ENCODE measurements at places on chromosomes 3 and 15.

GRCh38 chr15:40832903-40833302 is 4.4 kb upstream of the PPP1R14D start:
- DNase-seq: no peak

DNA sequence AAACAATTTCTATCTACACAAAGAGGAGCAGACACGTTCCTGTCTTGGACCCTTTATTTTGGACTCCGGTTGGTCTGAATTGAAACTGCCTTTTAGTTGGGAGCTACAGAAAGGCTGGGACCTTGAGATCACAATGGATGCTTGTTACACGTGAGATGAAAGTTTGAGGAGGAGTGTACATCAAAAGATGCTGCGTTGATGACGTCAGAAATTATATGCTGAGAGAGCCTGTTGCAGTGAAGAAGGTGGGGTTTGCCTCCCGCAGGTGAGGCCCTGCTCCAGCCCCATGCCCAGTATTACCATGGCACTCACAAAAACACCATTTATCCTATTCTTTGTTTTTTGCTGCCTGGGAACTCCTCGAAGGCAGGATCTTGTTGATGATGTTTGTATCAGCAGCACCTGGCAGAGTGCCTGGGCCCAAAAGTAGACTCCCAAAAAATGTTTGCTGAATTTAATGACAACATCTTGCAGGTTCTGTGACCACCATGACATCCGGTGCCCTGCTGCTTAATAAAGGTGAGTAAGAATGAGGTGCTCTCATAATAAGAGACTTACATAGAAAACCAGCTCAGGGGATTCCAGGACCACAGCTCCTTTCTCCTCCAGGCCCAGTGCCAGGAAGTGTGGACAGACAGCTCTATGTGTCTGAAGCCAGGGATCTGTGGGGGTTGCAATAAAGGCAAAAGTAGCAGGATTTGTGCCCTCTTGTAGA is 136.1 kb upstream of the UBE2E1 start:
- no peak for DNase-seq

GRCh38 chr3:8891303-8891702 is 72.0 kb downstream of the RAD18 start:
- DNase-seq: no peak

DNA sequence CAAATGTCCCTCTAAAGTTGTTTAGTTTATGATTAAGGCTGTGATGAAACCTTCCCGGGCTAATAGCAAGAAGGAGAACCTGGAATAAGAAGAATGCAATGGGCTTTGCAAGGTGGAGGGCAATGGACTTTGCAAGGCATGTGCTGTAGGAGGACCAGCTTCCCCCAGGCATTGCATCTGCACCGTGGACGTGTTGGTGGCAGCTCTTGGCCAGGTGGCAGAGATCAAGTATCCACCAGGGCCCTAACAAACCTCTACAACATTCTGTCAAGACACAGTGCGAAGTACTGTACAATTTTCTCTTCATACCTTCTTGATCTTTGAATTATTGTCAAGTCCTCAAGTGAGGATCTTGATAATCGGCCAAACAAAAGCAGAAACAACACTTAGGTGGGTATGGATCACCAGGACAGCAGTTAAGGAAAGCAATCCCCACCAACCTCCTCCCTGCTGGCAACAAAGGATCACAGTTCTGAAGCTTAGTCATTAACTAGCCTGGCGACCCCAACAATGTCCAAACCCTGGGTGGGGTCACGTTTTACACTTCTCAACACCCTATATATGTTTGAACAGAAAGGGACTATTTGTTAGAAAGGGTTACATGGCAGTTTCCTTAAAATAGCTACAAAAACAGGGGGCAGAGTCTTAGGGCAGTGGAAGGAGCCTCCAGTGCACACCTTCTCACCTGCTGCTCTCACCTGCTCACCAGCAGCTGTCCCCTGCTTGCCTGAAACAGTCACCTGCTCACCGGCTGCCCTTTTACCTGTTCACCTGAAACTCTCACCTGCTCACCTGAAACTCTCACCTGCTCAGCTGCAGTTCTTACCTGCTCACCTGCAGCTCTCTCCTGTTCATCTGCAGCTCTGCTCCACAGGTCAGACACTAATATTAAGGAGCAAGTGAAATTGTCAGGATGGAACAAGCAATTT is 137.9 kb upstream of the LIPC start:
- DNase-seq: no peak

- no peak for DNase-seq
Observed at GRCh38 chr15:96354731-96355567, 24.4 kb downstream of the NR2F2 start.

DNA sequence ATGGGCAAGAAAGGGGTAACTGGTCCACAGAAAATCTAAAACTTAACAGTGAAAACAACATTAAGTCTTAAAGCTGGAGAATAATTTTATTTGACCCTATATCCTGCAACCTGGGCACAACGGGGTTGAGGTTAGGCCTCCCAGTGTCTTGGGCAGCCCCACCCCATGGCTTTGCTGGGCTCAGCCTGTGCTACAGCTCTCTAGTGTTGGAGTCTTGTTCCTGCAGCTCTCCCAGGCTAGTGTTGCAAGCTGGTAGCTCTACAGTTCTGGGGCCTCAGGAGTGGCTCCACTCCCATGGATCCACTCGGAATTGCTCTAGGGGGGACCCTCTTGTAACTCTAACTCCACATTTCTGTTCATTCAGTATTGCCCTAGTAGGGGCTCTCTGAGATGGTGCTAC is 24.9 kb upstream of the GNB4 start:
- no peak for DNase-seq
